Putamen (tissue), 1 donor: ENCODE measurements at places on chromosomes 16 and 17.

GRCh38 chr17:44773140-44773539 lies 14.4 kb downstream of the ADAM11 start:
- DNase-seq: no peak

GRCh38 chr16:84806256-84806889 lies 13.4 kb upstream of the CRISPLD2 start:
- DNase-seq: no peak

GRCh38 chr17:66637491-66637890 lies 197.4 kb upstream of the CACNG5 start:
- no peak for DNase-seq

- DNase-seq: peak; percentile 78
Observed at GRCh38 chr17:29590411-29591145, 1.1 kb upstream of the GIT1 start.

DNA sequence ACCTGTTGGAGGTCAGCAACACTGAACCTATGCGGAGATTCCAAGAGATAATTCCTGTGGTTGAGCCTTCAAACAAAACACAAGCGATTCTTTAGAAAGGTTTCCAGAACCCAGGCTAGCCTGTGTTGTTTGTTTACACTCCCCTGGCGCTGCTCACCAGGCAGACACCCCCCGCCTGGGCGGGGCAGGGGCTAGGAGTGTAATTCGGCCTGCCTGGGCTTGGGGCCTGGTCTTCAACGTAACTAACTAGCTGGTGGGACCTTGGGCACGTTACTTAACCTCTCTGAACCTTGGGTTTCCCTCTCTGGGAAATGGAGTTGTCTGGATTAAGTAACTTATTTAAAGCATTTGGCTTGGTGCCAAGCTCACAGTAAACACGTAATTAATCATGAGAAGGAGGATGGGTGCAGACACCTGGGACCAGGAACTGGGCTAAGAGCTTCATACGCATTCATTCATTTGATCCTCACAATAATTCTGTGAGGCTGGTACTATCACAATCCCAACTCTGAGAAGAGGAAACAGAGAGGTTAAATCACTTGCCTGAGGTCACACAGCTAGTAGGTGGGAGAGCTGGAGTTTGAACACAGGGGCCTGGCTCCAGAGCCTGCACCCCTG lies 7.6 kb upstream of the ARHGAP27 start:
- no peak for DNase-seq

DNA sequence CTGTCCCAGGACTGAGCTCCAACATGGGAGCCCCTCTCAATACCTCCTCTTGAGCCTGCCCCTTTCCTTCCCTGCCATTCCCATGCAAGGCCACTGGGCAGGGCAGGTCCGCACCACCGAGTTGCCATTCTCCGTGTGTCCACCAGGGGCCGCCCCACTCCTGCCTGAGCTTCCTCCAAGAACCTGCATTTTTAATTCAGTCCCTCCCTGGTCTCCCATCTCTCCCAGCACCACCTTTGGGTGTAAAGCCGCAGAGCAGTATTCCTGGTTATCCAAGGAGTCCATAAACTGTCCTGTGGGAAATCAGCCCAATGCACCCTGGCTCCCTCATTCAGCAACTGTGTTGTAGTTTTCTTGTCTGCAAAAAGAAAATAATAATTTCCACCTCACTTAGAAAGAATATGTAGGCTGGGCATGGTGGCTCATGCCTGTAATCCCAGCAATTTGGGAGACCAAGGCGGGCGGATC lies 15.9 kb upstream of the ANKRD40CL start:
- DNase-seq: peak; percentile 78

GRCh38 chr17:71519285-71519684 lies 601.5 kb upstream of the SOX9 start:
- no peak for DNase-seq
